ENCODE measurements at places on chromosomes 13 and 19. TPM values are rescaled to one million over a fixed set of nuclear protein-coding genes. Genes with fewer than 3 reads are reported as not detected.

DNA sequence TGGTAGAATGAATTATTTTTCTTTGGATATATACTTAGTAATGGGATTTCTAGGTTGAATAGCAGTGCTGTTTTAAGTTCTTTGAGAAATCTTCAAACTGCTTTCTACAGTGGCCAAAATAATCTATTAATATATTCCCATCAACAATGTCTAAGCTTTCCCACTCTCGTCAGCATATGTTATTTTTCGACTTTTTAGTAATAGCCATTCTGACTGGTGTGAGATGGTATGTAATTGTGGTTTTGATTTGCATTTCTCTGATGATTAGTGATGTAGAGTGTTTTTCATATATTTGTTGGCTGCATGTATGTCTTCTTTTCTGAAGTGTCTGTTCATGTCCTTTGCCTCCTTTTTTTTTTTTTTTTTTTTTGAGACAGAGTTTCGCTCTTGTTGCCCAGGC is 90.2 kb upstream of the CSNK1A1L start:
- DNase-seq: no peak

DNA sequence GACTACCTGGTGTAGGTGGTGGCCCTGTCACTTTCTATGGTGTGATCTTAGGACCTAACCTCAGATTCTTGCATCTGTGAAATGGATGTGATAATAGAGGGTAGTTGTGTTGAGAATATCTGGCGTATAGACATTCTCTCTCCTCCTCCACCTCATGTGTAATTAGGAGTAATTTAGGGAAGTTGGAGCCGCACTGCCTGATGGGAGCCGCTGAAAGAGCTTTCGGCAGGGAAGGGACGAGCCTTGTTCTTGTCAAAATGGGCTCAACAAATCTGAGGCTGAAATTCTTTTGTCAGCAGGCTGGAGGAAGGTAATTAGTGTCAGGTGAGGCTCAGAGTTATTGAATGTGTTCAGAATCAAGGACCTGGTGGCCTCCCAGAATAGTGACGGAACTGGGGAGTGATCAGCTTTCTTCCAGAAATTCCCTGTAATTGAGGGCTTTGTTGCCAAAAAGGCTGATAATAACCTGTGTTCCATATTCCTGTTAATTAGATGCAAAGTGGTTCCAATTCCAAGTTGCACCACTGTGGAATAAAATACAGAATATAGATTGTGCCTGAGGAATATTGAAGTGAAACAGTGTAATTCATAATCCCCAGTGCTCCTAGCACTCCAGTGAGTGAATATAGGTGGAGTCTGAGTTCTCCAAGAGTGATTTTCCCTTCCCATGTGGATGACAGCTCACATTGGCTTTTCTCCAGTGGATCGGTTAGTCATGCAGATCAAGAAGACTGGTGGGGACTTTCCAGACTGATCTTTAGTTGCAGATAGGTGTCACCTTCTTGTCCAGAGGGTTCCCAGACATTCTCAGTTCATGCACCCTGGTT is 47.5 kb downstream of the SPATA13 start:
- DNase-seq: no peak

DNA sequence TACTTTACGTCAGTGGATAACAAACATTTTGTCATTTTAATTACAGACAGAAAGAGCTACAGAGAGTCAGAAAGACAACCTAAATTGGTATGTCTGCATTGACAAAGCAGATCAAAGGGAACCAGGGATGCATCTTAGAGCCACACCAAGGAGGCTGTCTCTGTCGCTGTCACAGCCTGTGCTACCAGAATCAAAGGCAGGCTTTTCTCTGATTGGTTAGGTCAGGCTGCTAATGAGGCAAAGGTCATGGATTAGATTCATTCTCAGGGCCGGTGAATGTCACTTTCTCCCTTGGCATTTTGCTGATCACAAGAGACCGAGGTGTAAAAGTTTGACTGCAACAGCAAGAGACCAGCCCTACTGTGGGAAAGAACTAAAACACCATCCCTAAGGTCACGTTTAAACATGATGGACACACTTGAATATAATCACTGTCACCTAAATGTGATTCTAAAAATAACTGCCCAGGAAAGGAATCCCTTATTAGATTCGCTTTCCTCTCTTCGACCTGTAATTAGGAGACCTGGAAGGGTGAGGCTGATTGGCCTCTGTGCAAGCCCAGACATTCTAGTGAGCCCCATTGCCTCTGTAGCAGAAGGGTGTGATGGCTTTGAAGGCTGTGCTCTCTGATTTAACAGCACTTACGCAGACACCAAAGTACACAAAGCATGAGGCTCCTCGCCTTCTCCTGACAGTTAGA is 314.4 kb upstream of the NBEA start:
- DNase-seq: no peak

- no peak for DNase-seq
Observed at GRCh38 chr19:1668486-1669270, 16.3 kb upstream of the TCF3 start.

GRCh38 chr13:45209229-45209628 is 8.4 kb upstream of the KCTD4 start:
- DNase-seq: no peak

- peak; percentile 9 for DNase-seq
Observed at GRCh38 chr13:28819735-28820098, 422 bp upstream of the MTUS2 start.

GRCh38 chr19:29956855-29957254 is 14.8 kb downstream of the URI1 start:
- DNase-seq: no peak

DNA sequence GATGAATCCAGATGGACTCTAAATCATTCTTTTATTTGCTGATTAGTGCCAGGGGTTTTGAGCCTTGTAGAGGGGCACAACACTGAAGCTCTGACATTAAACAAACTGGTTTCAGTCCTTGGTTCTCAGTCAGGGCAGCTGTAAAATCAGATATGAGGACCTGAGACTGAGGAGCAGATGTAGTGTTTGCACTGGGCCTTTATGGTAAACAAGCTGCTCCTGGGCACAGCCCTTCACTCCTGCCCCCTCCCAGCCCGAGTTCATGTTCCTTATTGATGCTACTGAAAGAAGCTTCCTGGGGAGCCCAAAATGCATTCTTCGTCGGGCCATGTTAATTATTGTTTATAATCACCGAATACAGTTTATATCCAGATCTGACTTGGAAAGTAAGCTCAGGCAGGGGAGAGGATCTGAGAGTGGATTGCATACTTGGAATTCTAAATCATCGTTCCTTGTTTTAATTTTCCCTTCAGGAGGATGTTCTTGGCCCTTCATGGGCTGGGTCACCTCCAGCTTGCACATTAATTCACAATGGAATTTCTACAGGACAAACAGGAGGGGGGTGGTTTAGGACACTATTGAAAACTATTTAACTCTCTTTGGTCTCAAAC is 213.5 kb downstream of the FGF9 start:
- no peak for DNase-seq

GRCh38 chr13:112545856-112546255 is 42.1 kb downstream of the TUBGCP3 start:
- DNase-seq: no peak

DNA sequence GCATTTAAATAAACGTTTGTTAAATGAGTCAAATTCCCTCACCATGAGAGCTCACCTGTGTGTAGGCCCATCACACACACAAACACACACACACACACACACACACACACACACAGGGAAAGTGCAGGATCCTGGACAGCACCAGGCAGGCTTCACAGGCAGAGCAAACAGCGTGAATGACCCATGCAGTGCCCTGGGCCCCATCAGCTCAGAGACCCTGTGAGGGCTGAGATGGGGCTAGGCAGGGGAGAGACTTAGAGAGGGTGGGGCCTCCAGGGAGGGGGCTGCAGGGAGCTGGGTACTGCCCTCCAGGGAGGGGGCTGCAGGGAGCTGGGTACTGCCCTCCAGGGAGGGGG is 8.5 kb upstream of the CEACAM5 start:
- no peak for DNase-seq

GRCh38 chr19:18756896-18757295 is 34.2 kb downstream of the COMP start:
- no peak for DNase-seq

DNA sequence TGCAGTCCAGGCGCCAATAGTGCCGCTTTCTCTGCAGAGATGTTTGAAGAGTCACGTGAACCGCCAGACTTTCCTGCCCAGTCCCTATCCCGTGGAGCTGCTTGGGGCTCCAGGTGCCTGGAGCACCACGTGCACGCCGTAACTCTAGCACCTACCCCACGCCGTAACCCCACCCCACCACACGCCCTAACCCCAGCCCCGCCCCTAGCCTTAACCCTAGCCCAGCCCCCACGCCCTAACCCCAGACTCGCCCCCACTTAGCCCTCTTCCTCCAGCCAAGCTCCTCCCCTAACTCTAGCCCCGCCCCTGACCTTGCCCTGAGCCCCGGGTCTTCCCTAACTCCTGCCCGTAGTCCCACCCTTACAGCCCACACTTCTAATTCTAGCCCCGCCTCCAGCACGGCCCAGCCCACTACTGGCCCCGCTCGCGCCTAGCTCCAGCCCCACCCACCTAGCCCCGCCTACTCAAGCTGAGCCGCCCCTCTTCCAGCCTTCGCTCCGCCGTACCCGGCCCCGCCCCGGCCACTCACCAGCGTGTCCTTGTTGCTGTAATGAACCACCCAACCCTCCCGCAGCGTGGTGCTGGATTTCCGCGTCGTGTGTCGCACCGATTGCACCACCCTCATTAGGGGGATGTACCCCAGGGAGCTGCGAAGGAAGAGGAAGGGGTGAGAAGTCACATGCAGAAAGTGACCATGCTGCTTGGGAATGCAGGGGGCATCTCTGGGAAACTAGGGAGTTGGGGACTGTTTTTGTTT is 19.5 kb downstream of the PRKD2 start:
- DNase-seq: no peak

GRCh38 chr19:3014135-3014534 is 14.9 kb downstream of the TLE2 start:
- DNase-seq: no peak

DNA sequence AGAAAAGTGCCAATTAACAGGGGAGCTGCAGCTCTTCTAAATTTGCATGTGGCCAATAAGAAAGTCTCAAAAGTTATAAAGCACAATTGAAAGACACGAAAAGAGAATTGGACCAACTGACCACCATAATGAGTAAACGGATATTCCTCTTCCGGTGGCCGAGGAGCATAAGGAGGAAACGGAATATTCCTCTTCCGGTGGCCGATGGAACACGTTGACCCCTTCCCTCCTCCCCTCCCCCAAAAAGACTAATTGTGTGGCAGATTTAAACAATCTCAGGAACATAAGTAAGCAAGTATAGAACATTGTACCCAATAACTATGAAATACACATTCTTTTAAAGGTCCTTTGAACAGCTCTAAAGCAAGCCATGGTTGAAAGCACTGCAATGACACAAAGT is 41.2 kb upstream of the TUBGCP3 start:
- DNase-seq: no peak

GRCh38 chr13:42041684-42042035 is 6.8 kb upstream of the DGKH start:
- no peak for DNase-seq

GRCh38 chr13:46387064-46387851 is at the start of gene RUBCNL:
Gene RUBCNL (minus strand): TSS chr13:46387252. CDS start chr13:46372475, 14,777 bp downstream.
- peak; percentile 27 for DNase-seq

- no peak for DNase-seq
Observed at GRCh38 chr13:76853481-76853880, 32.7 kb downstream of the KCTD12 start.

DNA sequence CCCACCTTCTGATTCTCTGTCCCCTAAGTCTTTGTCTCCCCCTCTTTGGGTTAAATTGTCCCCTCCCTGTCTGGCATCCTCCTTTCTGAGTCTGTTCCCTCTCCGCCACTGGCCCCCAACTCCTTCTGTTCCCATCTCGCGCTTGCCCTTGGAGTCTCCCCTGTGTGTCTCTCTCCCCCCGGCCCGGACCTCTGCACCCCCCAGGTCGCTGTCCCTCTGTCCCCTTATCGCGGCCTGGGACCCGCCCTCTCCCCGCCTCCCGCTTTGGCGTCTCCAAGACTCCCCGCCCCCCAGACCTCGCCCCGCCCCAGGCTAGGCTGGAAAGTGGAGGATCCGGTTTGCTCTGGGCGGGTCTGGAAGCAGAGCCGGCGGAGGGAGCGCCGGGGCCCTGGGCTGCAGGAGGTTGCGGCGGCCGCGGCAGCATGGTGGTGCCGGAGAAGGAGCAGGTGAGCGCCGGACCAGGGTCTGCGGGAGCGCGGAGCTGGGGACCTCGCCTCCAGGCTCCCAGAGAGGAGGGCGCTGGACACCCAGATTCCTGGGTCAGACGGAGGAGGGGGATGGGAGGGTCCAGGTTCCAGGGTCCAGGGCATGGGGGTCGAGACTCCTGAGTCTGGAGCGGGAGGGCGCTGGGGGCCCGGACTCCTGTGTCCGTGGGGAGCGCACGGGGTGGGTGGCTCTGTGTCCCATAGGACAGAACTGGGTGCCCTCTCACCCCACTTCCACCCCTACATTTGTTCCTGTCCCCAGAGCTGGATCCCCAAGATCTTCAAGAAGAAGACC is at the start of gene TRPM4:
TRPM4 (plus strand) TSS at position 348 of the 780 bp plus-strand sequence; CDS start at position 423, 75 bp downstream.
- peak; percentile 39 for DNase-seq

DNA sequence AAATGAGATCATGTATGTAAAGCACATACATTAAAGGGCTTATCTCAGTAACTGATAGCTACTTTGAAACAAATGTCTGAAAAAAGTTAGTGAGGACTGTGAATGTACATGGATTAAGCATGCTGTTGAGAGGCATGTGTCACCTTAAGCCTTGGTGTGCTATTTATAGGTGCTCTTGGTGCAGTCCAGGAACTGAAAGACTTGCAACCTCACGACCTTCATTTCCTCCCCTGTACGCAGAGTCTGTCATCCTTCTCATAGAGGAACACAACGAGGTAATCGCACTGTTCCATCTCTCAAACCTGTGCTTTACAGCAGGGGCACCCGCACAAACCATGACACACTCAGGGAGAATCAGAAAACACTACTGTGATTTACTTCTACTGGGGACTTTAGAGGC is 65.6 kb downstream of the UFM1 start:
- DNase-seq: no peak

- DNase-seq: no peak
Observed at GRCh38 chr19:27794494-27795042, 1418.4 kb downstream of the UQCRFS1 start.

- peak; percentile 81 for DNase-seq
Observed at GRCh38 chr19:35869327-35870123, 1.2 kb downstream of the APLP1 start.

DNA sequence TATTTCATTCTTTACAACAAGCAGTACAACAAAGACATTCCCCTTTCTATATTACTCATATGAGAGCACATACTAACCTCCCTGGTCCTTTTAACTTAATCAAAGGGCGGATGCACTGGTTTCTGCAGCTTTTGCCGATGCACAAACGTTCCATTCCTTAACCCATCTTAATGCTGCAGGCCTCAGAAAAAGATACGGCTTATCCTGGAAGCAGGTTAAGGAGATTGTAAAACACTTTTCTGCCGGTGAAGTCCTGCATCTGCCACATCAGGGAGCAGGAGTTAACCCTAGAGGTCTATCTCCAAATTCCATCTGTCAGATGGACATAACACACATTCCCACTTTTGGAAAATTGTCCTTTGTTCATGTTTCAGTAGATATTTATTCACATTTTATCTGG is 11.5 kb upstream of the ZNF814 start:
- no peak for DNase-seq

The ZNF229 gene
- 2.0 TPM for polyA plus RNA-seq

The MBD3L2 gene
- not detected for polyA plus RNA-seq

The ZNF577 gene
- polyA plus RNA-seq: 0.83 TPM

The PROZ gene
- not detected for polyA plus RNA-seq

The ZSCAN5B gene
- polyA plus RNA-seq: not detected

The TRPC4 gene
- not detected for polyA plus RNA-seq

The CYP4F8 gene
- not detected for polyA plus RNA-seq

The IGFLR1 gene
- polyA plus RNA-seq: 92.7 TPM

The CADM4 gene
- polyA plus RNA-seq: not detected

The CBARP gene
- polyA plus RNA-seq: not detected

The COX7A1 gene
- not detected for polyA plus RNA-seq

The CNFN gene
- polyA plus RNA-seq: 0.88 TPM

The GPR183 gene
- polyA plus RNA-seq: 13.1 TPM

The CERS4 gene
- 8.0 TPM for polyA plus RNA-seq

The KIR2DL1 gene
- polyA plus RNA-seq: 8.1 TPM

The ZNF441 gene
- 5.5 TPM for polyA plus RNA-seq

The CCDC8 gene
- polyA plus RNA-seq: not detected
